ENCODE measurements at places on chromosomes 3 and 15.

GRCh38 chr15:97680606-97681220 lies 279.8 kb upstream of the ARRDC4 start:
- DNase-seq, result no peak

- DNase-seq, result no peak
Measured at GRCh38 chr3:163490119-163490518, 1588.2 kb downstream of the SI start.

- DNase-seq, result no peak
Measured at GRCh38 chr15:57401546-57401945, 25.2 kb downstream of the CGNL1 start.

GRCh38 chr3:179811321-179812095 lies 158.7 kb downstream of the USP13 start:
- no peak for DNase-seq

DNA sequence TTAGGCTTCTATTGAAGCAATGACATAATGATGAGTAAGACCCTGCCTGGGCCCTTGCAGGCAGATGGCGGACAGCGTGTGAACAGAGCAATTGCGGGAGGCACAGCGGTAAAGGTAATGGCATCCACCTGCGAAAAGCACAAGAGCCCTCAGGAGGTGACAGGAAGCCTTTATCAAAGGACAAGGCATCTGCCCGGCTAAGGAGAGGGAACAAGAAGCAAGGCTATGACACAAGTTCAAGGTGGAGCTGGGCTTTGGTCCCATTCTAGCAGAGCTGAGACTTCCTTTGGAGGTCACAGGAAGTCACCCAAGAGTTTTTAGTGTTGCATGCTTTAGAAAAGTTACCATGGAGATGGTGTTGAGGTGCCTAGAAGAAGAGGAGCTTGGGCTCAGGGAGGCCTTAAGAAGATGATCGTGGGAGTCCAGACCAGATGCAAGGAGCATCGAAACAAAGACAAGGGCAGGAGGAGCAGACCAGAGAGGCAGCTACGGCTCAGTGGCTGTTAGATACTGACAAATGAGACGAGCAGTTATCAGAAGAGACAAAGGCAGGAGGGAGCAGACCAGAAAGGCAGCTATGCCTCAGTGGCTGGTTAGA lies 34.5 kb downstream of the OSBPL10 start:
- no peak for DNase-seq

GRCh38 chr3:12870942-12871341 lies 29.6 kb upstream of the RPL32 start:
- no peak for DNase-seq

- no peak for DNase-seq
Measured at GRCh38 chr3:143594206-143594605, 254.1 kb downstream of the SLC9A9 start.

DNA sequence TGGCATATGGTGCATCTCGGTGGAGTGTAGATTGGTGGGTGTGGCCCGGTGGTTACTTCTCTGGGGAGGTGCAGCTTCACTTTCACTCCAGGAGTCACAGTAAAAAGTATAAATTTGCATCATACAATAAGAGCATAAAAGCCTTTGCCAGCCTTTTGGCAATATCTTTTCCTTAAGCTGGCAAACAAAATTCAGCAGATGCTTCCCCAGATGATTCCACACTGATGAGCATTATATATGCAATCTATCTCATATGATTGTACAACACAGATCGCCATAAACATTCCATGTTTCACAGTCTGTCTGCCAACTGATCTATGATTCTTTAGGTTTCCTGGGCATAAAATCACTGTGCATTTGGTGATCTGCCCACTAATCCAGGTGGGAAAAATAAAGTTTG lies 120.2 kb upstream of the ALCAM start:
- no peak for DNase-seq

DNA sequence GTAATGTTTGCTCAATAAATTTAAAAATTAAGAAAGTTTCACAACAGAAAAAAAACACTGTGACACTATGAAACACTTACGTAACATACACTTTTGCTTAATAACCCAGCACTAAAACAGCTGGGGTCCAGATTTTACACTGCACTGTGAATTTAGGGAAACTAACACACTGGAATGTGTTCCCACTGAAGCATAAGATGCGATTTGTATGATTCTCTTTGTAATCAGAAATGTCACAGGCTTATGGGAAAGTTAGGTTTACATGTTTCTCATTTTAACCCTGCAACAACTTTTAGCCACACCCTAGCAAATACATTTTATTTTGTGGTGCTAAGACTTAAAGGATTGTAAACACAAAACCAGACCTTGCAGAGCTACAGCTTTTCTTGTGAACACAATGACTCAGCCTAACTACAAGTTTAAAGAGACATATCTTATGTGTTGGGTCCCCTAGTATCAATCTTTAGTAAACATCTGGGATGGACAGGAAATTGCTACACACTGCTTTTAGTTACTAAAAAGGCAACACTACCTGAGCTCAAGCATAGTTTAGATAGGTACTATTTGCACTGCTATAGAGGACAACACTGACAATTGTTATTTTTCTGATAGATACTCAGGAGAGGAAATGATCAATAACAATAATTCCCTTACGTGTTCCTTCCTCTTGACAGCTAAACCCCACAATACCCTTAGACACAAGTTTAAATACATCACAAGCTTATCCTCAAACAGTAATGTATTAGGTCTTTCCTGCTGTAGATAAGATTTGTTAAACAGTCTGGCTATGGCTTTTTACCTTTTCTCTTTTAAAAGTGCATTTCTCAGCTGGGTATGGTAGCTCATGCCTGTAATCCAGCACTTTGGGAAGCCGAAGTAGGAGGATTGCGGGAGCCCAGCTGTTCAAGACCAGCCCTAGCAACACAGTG lies 3.8 kb downstream of the PLD1 start:
- DNase-seq, result no peak

DNA sequence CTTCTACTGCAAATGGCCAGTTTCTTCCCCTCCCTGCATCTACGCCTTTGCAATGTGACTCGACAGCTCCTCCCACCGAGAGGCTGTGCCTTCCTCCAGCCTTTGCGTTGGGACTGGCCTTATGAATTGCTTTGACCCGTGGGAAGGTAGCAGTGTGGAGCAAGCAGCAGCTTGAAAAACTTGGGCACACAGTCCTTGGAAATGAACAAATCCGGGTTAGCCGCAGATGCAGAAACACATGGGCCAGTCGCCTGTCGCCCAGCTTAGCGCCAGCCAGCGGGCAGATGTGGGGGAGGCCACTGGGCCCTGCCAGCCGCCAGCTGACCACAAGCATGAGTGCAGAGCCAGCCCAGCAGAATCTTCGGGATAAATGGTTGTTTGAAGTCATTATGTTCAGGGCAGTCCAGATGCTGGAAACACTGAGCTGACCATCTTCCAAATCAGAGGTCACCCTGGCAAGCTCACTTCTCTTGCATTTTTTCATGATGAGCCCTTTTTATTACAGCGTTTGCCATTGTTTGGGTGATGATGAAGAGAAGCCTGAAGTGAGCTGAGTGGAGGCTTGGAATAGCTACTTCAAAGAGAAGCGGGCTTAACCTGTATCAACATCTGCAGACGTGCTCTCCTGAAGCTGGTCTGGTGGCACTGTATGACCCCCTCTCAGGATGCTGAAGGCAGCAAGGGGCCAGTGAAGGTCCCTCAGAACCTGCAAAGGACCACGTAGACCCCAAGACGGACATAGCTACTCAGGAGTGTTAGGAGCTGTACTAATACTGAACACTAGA lies 9.8 kb downstream of the SELENOS start:
- no peak for DNase-seq

DNA sequence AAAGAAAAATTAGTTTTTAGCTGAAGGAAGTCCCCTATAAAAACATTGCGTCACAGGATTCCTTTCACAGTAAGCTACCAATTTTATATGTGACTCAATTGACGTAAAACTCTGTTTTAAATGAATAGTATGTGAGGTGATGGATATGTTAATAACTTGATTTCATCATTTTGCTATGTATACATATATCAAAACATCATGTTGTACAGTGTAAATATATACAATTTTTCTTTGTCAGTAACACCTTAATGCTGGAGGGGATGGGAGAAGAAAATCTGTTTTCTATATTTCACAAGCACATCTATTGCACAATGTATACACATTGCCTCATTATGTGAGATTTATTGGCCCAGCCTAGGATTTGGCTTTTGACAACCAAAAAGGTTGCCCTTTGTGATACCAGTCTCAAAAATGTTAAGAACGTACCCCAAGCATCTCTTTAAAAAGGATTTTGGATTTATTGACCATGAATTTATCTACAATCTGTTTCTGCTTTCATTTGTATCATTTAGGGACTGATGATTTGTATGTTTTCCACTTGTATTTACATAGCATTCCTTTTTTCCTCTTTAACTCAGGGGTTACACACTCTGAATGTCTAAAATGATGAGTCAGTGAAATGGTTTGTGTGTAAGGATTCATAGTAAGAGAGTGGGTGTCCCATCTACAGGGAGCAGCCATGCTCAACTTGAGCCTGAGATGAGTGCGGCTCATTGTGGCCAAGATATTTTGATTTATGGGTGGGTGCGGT lies 62.6 kb downstream of the CRTC3 start:
- DNase-seq, result no peak

DNA sequence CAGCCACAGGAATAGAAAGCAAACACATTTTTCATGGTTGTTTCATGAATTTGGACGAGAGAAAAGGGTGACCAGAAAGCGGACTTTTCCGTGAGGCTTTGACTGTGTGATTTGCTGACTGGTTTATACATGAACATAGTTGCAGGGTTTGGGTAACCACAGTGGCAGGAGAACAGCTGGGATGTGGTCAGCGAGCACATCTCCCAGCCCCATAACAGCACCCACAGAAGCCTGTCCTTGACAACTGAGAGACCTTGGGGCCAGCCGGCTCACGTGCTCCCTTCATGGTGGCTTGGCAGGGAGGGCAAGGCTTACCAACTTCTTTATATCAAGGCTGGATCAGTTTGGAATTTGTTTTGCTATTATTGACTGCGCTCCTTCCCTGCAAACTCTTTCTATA lies 13.2 kb upstream of the RGMA start:
- DNase-seq, result no peak

- DNase-seq, result no peak
Measured at GRCh38 chr15:92101708-92102394, 248.3 kb downstream of the SLCO3A1 start.

DNA sequence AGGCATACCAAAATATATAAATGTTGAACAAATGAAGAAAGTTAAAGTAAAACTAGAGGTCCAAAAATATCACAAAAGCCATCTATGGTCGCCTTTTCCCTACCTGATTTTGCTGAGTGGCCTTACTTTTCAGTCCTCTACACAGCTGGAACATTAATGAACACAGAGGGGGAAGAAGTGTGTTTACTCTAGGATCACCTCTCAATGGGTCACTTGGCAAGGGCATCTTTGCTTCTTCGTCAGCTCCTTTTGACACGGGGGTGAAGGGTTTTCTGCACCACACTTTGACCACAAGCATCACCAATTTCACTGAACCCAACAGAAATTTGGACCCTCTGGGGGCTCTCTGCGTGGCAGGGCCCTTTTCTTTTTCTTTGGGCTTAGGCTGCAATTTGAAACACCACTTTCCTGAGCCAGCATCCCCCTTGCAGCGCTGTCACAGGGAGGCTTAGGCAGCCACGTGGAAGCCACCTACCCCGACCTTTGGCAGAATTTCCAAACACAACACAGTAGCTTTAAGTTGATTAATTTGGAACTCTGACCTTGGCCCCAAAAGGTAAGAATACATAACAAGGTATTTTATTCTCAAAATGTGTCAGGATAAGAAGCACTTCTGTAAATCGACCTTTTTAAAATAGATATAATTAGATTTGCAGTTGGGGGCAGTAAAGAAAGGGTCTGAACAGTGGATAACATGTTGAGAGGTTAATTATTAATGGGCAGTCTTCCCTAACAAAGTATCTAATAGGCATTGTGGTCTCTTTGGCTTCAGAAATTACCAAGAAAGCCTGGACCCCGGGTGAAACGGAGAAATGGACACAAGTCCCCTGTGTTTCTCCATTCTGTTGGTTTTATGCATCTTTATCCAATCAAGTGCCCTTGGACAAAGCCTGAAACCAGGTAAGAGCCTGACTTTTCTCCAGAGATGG lies at the start of gene LIPC:
Gene LIPC, plus strand, starts transcription at position 771 of the 929 bp plus-strand sequence. Its CDS starts 42 bp downstream, at position 813.
- no peak for DNase-seq

DNA sequence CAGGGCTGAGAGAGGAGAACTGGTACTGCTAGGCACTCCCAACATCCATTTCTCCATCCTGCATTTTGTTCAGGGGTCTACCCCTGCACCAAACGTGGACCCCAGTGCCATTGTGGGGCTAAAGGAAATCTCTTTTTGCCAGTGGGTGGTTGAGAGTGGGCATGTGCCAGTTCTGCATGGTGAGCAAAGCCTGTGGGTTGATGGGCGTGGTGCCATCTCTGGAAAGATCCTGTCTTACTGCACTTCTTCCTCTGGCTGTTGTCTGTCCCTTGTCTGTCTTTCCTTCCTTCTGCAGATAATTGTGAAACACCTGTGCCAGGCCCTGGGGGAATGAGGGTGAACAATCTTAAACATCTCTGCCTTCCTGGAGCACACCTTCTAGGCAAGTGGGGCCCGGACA lies 1.4 kb upstream of the RARRES1 start:
- DNase-seq, result no peak

DNA sequence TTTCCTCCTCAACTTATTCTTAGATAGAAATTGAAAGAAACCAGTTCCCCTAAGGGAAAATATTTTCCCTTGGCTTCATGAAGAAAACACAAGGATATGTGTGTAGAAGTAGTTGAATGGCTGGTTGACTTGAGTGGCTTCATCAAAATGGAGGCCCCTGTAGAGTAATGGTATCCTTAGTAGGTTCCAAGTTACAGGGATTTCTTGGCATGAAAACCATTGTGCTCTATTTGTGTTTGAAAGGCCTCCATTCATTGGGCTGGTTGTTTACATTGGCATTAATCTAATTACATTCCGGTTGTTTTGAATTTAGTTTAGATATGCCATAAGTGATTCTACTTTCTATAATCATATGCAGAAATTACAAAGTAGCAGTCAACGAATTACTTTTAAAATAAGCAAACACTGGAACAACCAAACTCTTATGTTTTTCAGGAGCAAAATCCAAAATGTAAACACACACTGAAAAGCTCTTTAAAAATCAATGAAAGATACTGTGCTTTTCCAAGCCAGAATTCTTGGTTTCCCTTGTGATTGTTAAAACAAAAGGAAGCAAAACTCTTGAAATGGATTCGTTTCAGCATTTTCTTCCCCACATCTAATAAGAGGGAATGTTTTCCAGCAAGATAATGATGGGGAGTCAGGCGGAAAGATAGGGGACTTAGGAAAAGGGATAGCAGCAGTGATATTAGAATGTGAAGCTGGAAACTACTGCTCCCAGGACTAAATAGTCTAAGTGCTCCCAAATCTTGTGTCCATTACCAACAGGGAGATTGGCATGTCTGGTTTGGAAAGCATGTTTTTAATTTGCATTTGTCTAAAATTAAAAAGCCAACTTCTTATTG lies 77.0 kb downstream of the EPHA3 start:
- no peak for DNase-seq

DNA sequence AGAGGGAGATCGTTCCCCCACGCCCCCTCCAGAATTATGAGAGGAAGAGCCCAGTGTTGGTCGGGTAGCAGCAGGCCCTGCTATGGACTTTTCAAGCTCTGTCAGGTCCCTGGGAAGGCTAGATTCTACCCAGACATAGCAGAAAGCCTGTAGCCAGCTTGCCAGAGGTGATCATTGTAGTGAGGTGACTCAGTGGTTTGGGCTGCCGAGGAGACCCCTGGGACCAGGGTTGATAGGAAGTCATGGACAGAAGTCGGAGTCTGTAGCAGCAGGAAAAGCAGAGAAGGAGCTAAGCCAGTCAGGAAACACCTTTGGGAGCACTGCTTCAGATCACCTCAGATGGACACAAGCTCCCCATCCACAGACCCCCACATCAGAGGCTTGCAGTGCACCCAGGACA lies 67.7 kb downstream of the CCNL1 start:
- no peak for DNase-seq

- no peak for DNase-seq
Measured at GRCh38 chr3:129599607-129600006, 6.9 kb downstream of the PLXND1 start.

- DNase-seq, result no peak
Measured at GRCh38 chr3:2944628-2945027, 165.5 kb downstream of the IL5RA start.
